ENCODE measurements at places on chromosomes 2 and 18.

GRCh38 chr2:132573444-132574007, 96.5 kb downstream of the LYPD1 start:
- DNase-seq = no peak

DNA sequence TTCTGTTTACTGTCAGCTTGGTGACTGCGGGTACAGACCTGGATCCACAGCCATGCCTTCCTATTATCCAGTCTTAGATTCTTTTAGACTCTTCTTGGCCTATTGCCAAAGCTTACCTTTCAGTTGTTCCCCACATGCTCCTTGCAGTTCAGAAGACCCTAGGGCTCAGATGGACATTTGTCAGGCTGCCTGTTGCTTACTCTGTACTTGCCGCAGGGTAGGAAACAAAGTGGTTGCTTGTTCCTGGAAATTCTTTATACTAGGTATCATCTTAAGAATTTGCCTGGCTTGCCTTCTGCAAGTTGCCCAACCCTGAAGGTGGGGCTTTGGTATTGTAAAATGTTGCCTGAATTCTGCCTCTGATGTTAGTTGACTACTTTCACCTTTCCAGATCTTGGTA, 24.4 kb downstream of the CD28 start:
- DNase-seq = no peak

- DNase-seq = no peak
These were observed 216.4 kb downstream of the AGAP1 start for GRCh38 chr2:235709969-235710879.

- peak; percentile 88 for DNase-seq
These were observed 9.4 kb downstream of the CTIF start for GRCh38 chr18:48548011-48548771.

- no peak for DNase-seq
These were observed 75.0 kb upstream of the ID2 start for GRCh38 chr2:8606649-8607550.

DNA sequence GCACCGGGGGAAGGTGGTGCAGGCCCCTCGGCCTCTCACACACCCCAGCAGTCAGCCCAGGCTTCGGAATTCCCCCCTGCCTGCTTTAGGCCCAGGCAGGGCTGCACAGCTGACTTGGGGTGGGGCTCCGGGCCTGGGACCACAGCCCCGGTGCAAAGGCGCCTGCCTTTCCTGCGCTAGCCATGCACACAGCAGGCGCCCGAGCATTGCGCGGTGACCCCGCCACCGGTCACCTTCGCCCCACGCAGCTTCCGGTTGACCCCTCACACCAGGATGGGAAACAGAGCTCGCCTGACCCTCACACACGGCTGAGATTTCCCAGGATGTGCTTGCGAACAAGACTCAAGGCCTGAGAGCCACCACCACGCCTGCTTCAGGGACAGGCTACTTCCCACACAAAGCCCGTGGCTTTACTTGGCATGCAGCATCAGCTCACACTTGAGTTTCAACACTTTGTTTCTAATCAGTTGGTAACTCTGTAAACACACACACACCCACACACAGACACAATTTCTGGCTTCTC, 46.0 kb downstream of the SLC66A2 start:
- DNase-seq = no peak

DNA sequence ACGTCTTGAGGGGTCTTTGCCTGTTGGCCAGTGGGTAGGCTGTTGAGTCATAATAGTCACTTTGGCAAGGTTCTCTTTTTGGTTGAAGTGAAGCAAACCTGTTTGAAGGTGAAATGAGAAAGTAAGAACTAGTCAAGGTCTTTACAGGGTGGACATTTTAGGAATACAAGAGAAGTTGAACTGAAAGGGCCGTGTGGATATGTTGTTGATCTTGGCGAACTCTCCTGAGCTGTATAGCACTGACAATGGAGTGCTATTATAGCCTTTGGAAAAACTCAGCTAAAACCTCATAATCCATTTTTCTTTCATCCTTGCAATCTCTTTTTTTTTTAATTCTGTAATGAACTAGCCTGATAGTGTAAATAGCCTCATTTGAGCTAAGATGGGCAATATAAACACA, 248.1 kb downstream of the MEIS1 start:
- DNase-seq = no peak

DNA sequence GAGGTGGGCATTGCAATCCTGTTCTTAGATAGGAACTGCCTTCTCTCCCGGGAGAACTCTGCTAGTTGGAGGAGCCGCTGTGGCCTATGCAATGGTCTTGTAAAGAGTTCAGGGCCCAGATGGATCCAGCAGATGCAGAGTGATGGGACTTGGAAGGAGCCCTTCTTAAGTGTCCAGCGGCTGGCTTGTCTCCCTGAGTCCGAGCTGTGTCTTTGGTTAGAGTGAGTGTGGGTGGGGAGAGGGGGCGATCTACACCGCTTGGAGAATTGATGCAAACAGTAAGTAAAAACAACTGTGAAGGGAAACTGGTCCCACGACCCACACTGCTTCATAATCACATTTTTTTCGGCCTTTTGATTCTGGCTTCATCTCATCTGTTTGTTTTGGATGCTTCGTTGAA, 89.8 kb upstream of the CYRIA start:
- no peak for DNase-seq

- no peak for DNase-seq
These were observed 447.7 kb upstream of the GYPC start for GRCh38 chr2:126208266-126208665.

GRCh38 chr2:147888680-147889079, 43.9 kb downstream of the ACVR2A start:
- DNase-seq = no peak

DNA sequence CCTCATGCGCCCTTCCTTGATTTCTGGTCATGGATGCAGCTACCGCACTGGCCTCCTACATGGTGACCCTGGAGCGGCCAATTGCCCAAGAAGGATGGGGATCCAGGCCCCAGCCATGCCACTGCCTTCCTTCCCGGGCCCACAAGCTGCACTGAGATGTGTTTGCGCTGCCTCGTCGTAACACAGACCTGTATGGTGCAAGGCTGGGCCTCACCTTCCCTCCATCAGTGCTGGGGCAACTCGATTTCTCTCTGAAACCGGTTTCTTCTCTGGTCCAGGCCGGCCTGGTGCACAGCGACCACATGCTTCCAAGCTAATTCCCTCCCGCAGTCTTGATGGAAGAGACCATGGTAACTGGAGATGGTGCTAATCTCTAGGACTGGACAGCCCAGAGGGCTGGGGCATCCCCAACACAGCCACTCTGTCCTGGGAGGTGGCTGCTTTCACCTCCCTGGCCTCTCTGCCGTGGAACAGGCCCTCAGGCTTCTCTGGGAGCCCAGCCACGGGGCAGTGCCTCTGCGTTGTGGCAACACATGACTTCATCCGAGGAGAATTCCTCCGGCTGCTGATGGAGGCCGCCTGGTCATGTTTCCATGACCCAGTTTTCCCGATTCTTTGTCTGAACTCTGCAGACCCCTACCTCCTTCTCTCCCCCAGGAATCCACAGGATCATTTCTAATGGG, 184.2 kb downstream of the GLI2 start:
- DNase-seq = no peak

DNA sequence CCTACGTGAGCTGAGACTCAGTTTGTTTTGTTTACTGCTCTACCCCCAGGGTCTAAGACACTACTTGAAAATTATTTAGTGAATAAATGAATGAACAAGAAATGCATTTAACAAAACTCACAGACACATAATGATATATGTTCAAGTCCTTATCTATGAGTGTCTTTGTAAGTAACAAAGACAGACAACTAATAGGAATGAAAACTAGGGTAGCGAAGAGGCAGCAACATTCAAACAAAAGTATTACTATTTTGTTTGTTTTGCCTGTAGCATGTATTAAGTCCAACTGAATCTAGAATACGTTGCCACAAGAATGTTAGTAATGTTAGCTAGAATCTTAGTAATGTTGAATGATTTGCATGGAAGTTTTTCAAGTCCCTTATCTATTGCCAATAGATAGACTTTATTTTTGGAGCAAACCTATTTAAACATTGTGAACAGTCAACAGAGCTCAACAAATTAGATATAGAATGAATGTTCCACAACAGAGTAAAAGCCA, 144.8 kb upstream of the VWC2L start:
- DNase-seq = peak; percentile 4

DNA sequence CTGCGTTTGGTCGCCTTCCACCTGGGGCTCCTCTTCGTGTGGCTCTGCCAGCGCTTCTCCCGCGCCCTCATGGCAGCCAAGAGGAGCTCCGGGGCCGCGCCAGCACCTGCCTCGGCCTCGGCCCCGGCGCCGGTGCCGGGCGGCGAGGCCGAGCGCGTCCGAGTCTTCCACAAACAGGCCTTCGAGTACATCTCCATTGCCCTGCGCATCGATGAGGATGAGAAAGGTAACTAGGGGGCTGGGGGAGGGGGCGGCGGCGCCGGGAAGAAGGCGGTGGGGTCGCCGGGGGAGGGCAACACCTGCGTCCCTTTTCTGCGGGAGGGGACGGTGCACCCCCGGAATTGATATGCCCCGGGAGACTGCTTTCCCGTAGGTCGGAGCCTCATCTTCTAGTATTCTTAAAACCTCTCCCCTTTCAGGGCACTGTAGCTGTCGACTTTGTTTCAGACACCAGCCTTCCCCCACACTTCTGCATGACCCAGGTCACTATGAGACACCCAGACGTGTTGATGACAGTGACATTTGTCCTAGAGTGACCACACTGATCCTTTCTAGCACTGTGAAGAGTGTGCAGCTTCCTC, 755 bp downstream of the SPAST start:
- peak; percentile 14 for DNase-seq

DNA sequence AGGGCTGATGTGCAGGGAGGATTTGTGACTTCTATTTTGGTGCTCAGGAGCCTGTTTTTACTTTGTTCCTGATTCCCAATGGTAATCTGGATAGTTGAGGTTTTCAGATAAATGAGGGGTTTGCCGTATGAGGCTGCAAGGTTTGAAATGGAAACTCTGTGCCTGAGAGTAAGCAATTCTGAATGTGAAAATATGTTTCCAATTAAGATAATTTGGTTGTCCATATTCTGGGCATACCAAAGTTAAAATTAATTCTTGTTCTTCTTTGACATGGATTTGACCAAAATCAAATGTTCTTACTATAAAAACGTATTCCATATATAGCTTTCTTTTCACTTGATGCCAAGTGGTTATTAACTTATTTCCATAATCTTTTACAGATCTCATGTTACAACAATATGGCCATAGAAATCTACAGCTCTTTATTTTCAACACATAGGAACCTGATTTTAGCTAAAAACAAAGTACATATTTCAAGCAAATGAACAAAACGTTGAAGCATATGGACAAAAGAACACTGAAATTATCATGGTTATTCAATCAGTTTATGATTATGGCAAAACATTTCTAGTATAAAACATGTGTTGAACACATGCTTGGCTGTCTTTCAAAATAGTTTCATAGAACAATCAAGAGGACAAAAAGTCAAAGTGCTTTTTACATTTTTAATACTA, 63.4 kb upstream of the ARHGAP28 start:
- DNase-seq = no peak

DNA sequence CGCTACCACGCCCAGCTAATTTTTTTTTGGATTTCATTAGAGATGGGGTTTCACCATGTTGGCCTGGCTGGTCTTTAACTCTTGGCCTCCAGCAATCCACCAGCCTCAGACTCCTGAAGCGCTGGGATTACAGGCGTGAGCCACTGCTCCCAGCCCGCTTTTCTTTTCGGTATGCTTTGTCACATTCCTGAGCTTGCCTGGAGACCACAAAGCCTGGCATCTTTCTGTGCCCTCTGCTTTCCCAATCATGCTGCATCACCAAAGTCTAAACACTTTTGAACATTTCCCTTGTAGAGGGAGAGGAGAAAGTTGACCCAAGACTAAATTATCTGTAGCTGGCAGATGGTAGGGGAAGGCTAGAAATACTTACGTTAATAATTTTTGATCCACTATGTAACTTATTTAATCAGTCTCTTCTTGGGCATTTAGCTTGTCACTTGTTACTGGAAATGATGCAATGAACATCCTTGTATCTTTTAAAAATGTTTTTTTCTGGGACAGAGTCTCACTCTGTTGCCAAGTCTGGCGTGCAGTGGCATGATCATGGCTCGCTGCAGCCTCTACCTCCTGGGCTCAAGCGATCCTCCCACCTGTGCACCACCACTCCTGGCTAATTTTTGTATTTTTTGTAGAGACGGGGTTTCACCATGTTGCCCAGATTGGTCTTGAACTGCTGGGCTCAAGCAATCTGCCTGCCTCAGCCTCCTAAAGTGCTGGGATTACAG, 2.7 kb upstream of the NPC1 start:
- no peak for DNase-seq

DNA sequence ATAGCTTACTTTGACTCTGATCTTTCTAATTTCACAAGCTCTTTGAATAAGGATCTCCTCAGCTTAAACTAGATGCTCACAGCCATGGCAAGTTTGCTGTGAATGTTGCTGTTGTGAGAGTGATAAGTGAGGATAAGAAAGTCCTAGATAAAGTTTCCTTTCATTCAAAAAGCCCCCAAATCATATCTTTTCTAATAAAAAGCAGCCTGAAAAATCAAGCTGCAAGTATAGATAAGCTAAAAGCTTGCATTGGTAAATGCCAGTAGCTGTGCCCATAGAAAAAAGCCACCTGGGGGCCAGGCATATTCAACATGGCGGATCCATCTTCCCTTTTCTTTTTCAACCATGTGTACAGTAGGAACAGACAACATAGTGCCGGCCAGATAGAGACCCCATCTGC, 4.3 kb downstream of the NLRC4 start:
- no peak for DNase-seq

GRCh38 chr2:29394981-29395350, 279.8 kb downstream of the CLIP4 start:
- no peak for DNase-seq

DNA sequence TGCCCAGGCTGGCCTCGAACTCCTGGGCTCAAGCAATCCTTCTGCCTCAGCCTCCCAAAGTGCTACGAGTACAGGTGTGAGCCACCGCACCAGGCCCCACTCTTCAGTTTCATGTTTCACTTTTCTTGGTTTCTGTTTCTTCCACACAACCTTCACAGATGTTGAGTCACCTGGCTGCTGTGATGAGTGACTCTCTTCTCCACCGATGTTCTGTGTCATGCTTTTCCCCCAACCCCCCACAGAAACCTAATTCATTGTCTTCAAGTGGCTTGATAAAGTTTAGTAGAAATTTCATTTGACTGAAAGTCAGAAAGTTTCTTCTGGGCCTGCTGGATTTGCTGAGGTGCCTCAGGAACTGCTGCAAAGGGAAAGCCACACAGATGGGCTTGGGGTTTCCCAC, 78.5 kb downstream of the SPHKAP start:
- DNase-seq = no peak

Measured in hepatic stellate cell (primary cell).